ENCODE measurements at places on chromosomes 3 and 15. TPM values are rescaled to one million over a fixed set of nuclear protein-coding genes. Genes with fewer than 3 reads are reported as not detected.
A peak's percentile ranks its signal among the peaks of the same experiment; 100 is the strongest.

Gene FOXP1
- total RNA-seq = 32.9 TPM

- no peaks in the 10 kb centered on the region for H3K4me1 ChIP-seq
- no peak for DNase-seq
- no peak overlapping the region for H3K4me3 ChIP-seq
- H3K27ac ChIP-seq = no peak overlapping the region
Measured at GRCh38 chr15:79610021-79610420, 177.9 kb downstream of the MINAR1 start.

GRCh38 chr15:99137877-99138276, 33.0 kb downstream of the SYNM start:
- peaks cover 17% of the 10 kb centered on the region for H3K4me1 ChIP-seq
- no peak for DNase-seq
- no peaks in the 10 kb centered on the region for H3K36me3 ChIP-seq
- no peak overlapping the region for H3K4me3 ChIP-seq
- H3K27ac ChIP-seq = no peak overlapping the region
- H3K27me3 ChIP-seq = no peaks in the 10 kb centered on the region

DNA sequence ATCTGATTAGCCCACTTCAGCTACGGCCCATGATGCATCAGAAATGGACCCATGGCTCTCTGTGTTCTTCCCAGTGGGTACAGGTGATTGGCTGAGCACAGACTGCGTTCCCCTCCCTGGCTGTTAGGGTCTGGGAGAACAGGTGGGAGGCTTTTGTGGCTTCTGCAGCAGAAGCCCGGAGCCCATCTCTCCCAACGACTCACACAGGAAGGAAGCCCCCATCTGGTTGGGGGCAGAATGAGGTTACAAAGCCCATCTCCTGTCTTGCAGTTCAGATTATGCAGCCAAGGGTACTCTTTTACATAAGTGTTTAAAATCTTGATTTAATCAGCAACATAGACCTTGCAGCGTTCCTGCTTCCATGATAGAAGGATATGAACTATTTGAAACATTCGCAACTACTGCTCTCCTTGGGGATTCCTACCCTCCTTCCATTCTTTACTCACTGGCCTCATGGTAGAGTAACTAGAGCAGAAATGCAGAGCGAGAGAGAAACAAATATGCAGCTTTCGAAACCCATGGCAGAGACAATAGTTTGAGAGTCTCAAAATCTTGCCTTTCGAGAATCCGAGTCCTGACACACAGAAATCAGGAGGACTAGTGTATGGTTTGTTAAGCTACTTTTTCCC, 291.3 kb downstream of the TLE3 start:
- DNase-seq = no peak
- no peaks in the 10 kb centered on the region for H3K27me3 ChIP-seq
- no peak overlapping the region for H3K27ac ChIP-seq
- H3K36me3 ChIP-seq = no peaks in the 10 kb centered on the region

Gene GPR156
- 4.7 TPM for total RNA-seq

GRCh38 chr3:171168086-171168485, 141.6 kb upstream of the SLC2A2 start:
- DNase-seq = peak; percentile 67
- no peaks in the 10 kb centered on the region for H3K27me3 ChIP-seq
- 0 out of 2 replicates have a peak overlapping the region, but pooled peaks have one; percentile 20 for H3K27ac ChIP-seq
- peaks cover 14% of the 10 kb centered on the region for H3K4me1 ChIP-seq
- no peaks in the 10 kb centered on the region for H3K36me3 ChIP-seq

- DNase-seq = no peak
- peaks cover 75% of the 10 kb centered on the region for H3K36me3 ChIP-seq
- no peak overlapping the region for H3K4me3 ChIP-seq
Measured at GRCh38 chr15:43408789-43409188, 37.9 kb downstream of the TUBGCP4 start.

Gene CLDN16
- total RNA-seq = not detected

Gene SV2B
- 0.76 TPM for total RNA-seq

GRCh38 chr3:58681863-58682262, 15.3 kb upstream of the FAM3D start:
- 0 out of 2 replicates have a peak, but pooled peaks cover 6% of the 10 kb centered on the region for H3K4me1 ChIP-seq
- no peak overlapping the region for H3K4me3 ChIP-seq
- H3K36me3 ChIP-seq = no peaks in the 10 kb centered on the region
- no peak overlapping the region for H3K27ac ChIP-seq

DNA sequence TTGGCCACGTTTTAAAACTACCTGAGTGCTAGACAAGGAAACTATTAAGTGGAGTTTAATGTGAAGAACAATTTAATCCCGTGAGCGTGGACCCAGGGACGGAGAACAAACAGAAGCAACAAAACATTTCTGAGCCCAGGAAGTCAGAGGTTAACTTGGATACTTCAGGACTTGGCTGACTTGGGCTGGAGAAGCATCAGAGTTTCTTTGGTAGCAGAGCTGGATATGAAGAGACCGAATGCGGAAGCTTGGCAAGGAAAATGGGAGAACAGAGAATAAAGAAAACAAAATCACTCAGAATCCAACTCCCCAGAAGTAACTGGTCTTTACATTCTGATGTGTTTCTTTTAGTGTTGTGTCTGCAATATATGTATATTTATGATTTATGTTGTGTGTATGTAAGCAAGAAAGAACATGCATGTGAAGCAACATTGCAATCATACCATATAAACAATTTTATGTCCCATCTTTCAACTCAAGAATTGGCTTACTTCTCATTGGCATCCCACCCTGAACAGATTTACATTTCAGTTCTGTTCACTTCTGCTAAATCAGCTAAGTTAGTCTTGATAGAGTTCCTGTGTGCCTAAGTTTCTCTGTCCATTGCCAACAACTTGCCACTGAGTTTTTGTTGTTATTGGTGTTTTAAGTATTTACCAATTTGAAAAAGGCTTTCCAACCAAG, 17.2 kb upstream of the PLOD2 start:
- no peak for DNase-seq
- no peaks in the 10 kb centered on the region for H3K36me3 ChIP-seq

Gene DUOXA1
- total RNA-seq = not detected

- peak overlapping the region; percentile 59 for H3K4me3 ChIP-seq
- peak; percentile 41 for DNase-seq
- H3K36me3 ChIP-seq = no peaks in the 10 kb centered on the region
Measured at GRCh38 chr15:96323319-96324145, 7.0 kb upstream of the NR2F2 start.

DNA sequence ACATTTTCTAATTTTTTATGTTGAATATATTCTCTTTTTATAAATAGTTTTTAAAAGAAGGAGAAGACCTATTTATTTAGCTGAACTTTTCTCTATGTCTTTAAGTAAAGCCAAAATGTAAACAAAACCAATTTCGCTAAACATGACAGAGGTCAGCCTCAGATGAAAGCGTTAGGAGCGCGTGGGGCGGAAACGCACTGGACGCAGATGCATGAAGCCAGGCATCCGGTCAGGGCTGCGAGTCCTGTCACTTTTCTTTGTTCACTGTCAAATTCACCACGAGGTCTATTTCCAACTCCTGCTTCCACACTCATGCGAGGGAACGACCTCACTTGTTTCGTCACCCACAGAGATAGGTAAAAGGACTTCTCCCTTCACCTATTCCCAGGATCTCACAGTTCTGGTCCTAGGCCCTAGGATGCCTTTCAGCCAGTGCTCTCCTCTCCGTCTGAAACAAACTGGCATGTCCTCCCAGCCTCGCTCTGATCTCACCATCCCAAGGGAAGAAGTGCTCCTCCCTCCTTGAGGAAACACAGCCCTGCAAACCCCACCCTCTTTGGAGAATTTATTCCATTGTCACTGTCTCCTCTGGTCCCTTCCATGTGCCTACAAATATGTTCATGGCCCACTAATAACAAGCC, 57.9 kb downstream of the ITGB5 start:
- H3K4me1 ChIP-seq = peaks cover 60% of the 10 kb centered on the region
- DNase-seq = no peak
- H3K27me3 ChIP-seq = no peaks in the 10 kb centered on the region
- no peak overlapping the region for H3K4me3 ChIP-seq

Gene PLSCR2
- not detected for total RNA-seq

DNA sequence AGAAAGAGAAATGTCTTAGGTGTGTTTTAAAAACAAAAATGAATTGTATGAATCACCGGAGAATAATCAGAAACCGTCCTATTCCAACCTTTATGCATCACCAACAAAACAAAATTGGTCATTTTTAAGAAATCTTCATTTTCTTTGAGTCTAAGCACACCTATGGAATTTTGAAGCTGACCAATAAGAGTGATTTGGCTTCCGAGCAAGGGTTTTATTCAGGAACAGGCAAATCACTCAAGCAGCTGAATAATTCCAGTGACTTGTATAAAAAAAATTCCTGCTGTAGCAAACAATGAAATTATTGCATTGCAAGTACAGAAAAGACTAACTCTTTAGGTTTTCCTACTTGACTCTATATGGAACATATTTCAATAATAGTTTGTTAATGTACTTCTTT, 83.8 kb upstream of the FNDC3B start:
- peaks cover 25% of the 10 kb centered on the region for H3K4me1 ChIP-seq
- no peak for DNase-seq
- no peak overlapping the region for H3K4me3 ChIP-seq
- no peak overlapping the region for H3K27ac ChIP-seq
- no peaks in the 10 kb centered on the region for H3K27me3 ChIP-seq

- H3K36me3 ChIP-seq = no peaks in the 10 kb centered on the region
- H3K4me1 ChIP-seq = no peaks in the 10 kb centered on the region
- no peak overlapping the region for H3K27ac ChIP-seq
- H3K27me3 ChIP-seq = peaks cover 38% of the 10 kb centered on the region
Measured at GRCh38 chr15:88707771-88708654, 69.2 kb downstream of the ISG20 start.

Gene TYRO3
- 61.0 TPM for total RNA-seq

Gene ISL2
- total RNA-seq = 2.7 TPM

Gene GPR62
- total RNA-seq = 0.38 TPM

DNA sequence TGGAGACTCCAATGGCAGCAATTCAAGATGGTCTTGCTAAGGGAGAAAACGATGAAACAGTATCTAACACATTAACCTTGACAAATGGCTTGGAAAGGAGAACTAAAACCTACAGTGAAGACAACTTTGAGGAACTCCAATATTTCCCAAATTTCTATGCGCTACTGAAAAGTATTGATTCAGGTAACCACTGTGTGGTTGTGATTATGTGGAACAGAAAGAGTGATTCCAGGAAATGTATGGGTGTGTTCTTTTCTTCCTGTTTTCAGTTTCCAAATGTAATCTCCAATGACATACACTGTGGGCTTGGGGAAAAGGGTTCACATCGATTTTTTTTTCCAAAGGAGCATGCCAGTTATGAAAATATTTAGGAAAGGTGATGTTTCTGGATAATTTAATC, 10.9 kb downstream of the SCG3 start:
- no peak for DNase-seq
- H3K4me1 ChIP-seq = no peaks in the 10 kb centered on the region
- H3K27ac ChIP-seq = no peak overlapping the region
- no peak overlapping the region for H3K4me3 ChIP-seq
- H3K27me3 ChIP-seq = no peaks in the 10 kb centered on the region

Gene NDUFB5
- total RNA-seq = 74.9 TPM

Gene MME
- total RNA-seq = 76.7 TPM

GRCh38 chr3:194064380-194065332, 71.3 kb upstream of the HES1 start:
- H3K4me3 ChIP-seq = no peak overlapping the region
- DNase-seq = no peak
- H3K27ac ChIP-seq = no peak overlapping the region
- H3K27me3 ChIP-seq = peaks cover 21% of the 10 kb centered on the region
